H1 (cell line): ENCODE measurements at places on chromosomes 7 and 10. TPM values are rescaled to one million over a fixed set of nuclear protein-coding genes. Genes with fewer than 3 reads are reported as not detected.

- DNase-seq = no peak
Observed at GRCh38 chr7:50317697-50318669, 13.5 kb downstream of the IKZF1 start.

DNA sequence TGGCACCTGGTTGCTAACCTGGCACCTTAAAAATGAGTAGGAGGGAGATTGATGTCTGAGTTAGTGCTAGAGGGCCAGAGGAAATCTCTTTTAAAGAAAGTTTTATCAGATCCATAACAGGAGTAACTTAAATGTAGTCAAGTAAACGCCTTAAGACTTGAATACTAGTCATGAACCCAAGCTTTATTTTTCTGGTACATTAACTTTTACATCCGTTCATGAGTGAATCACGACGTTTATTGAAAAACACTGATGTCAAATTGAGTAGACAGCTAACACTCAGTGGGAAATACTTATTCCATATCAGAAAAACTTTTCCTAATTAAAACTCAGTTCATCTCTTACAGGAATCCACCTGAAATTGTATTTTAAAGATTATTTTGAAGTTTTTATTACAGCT, 6.9 kb upstream of the LAMB1 start:
- no peak for DNase-seq

DNA sequence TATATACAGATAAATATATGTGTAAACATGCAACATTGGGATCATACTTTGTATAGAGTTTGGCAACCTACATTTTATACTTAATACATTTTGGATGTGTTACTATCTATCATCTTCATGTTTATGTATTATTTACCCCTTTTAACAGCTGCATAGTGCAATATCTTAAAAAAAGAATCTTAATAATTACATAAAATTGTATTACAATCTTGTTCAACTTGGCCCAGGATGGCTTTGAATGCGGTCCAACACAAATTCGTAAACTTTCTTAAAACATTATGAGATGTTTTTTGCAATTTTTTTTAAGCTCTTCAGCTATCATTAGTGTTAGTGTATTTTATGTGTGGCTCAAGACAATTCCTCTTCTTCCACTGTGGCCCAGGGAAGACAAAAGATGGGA, 26.3 kb upstream of the PRPS1L1 start:
- no peak for DNase-seq

- no peak for DNase-seq
Observed at GRCh38 chr10:29407280-29407858, 118.5 kb downstream of the LYZL1 start.

GRCh38 chr7:77281780-77282478, 82.3 kb upstream of the FGL2 start:
- DNase-seq = no peak

DNA sequence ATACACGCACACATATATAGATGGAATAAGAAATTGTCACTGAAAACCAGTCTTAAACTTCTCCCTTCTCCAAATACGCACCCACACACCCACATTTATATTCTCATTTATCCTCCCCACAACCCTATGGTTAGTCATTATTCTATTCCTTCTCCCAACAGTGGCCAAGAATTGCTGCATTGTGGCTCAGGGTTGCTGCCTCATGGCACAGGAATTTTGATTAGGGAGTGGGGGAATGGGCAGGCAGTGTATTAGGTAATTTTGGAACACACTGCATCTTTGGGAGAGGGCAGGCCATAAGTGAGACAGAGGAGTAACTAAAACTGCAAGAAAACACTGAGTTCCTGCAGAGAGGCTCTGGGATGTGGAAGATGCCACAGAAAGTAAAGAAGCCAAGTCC, 35.7 kb downstream of the NAPEPLD start:
- DNase-seq = peak; percentile 19

GRCh38 chr7:123864012-123864411, 19.0 kb downstream of the HYAL4 start:
- no peak for DNase-seq

- DNase-seq = no peak
Observed at GRCh38 chr10:44183667-44184632, 200.9 kb downstream of the CXCL12 start.

GRCh38 chr7:1121476-1121875, 33.6 kb downstream of the GPER1 start:
- no peak for DNase-seq

DNA sequence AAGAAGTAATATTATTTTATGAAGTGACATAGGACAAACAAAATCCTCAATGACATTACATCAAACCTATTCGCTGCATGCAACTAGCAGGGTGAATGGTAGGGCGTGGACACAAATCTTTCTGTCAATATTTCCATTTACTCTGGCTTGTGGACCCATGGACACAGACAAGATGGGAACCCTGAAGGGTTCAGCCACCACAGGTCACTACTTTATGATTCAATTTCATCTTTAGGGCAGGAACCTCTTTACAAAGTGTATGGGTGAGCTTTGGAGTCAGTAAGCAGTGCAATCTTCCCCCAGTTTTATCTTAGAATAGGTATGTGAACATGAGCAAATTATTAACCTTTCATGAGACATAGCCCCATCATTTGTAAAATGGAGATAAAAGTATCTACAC, 982.4 kb upstream of the LRRTM3 start:
- DNase-seq = no peak

DNA sequence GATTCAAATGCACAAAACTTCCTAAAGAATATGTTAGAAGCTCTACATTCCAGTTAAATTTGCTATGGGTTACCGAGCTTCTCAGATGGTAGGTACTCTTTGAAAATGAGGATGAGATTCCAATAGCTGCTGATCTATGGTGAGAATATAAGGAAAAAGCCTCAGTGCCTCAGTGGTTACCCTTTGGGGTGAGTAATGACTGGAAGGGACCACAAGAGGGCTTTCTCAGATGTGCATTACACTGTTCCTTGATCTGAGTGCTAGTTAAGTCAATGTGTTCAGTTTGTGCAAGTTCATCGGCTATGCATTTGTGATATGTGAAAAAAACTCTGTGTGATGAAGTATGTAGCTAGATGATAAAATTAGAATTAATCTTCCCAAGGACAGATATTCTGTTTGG, 3.5 kb downstream of the NRCAM start:
- DNase-seq = no peak

DNA sequence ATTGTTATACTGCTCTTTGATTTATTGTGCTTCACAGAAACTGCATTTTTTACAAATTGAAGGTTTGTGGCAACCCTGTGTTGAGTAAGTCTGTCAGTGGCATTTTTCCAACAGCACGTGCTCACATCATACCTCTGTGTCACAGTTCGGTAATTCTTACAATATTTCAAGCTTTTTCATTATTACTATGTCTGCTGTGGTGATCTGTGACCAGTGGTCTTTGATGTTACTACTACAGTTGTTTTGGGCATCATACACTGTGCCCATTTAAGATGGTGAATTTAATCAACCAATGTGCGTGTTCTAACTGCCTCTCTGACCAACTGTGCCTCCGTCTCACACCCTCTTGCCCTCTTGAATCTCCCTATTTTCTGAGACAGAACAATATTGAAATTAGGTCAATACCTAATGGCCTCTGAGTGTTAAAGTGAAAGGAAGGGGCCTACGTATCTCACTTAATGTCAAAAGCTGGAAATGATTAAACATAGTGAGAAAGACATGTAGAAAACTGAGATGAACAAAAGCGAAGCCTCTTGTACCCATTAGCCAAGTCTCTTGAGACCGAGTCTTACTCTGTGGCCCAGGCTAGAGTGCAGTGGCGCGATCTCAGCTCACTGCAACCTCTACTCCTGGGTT, 20.2 kb upstream of the ASL start:
- DNase-seq = no peak

GRCh38 chr7:152392254-152392653, 43.5 kb downstream of the KMT2C start:
- DNase-seq = no peak

The CLDN3 gene
- 65.2 and 91.2 TPM in 2 replicates for polyA plus RNA-seq

The ZP3 gene
- polyA plus RNA-seq = 2.4 and 4.0 TPM in 2 replicates

The AMPH gene
- polyA plus RNA-seq = 3.6 and 7.3 TPM in 2 replicates

The KIF20B gene
- polyA plus RNA-seq = 2.7 and 4.5 TPM in 2 replicates
